SJSA1 (cell line): ENCODE measurements at places on chromosomes 12 and 14. TPM values are rescaled to one million over a fixed set of nuclear protein-coding genes. Genes with fewer than 3 reads are reported as not detected.

DNA sequence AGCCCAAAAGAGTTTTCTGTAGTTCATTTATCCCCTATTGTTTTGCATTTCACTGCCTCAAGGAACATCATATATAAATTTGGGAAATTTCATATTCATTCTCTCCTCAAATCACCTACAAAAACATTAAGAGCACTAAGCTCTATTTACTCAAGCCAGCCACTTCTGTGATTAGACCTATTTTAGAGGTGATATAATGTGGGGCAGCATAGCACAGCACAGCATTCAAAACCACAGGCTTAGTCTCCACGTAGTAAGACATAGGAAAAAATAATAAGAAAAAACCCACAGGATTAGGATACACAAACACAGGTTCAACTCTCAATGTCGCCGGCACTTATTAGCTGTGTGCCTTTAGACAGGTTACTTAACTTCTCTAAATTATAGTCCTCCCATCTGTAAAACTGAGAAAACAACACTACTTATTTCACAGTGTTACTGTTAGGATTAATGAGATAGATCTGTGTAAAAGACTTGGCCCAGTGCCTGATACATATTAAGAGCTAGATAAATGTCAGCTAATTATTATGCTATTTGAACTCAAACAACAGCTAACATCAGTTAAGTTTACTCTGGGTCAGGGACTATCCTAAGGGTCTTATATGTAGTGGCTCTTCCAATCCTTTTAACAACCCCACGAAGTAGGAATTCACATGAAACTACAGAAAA, 20.3 kb downstream of the DCAF5 start:
- no peak for DNase-seq

DNA sequence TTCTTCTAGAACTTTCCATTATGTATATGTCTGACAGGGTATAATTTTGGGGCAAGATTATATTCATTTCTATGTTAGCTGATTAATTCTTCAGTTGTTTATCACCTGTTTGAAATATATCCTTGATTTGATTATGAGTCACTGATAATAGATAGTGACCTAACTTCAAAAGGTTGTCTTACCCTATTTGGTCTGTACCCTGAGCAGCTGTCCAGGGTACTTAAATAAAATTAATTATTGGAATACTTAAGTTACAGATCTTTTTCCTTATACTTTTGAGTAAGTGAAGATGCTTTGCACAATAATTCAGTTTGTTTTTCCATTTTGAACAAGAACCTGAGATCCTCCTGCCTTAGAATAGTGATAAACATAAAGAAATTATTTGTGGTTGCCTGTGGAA, 13.2 kb upstream of the NPAS3 start:
- no peak for DNase-seq

DNA sequence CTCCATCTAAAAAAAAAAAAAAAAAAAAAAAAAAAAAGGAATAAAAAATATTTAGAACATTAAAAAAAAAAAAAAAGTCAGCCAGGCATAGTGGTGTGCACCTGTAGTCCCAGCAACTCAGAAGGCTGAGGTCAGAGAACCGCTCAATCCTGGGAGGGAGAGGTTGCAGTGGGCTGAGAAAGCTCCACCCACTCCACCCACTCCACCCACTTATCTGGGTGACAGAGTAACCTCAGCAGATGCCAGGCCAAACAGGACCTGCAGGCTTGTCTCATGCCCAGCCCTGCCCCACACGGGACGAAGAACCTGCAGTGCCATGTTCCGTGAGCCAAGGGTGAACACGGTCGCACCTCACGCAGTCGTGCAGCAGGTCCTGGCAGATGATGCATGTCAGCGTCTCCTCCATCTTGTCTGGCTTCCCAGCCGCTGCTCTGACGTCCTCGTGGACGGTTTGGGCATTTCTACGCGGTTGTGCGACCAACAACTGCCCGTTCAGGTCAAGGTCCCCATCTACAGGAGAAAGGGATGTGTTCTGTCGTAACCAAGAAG, 28.6 kb downstream of the CHFR start:
- no peak for DNase-seq

- DNase-seq: no peak
Observed at GRCh38 chr12:46489951-46490388, 117.4 kb upstream of the SLC38A2 start.

SLC25A47 gene
- not detected in 2 replicates for total RNA-seq

DNA sequence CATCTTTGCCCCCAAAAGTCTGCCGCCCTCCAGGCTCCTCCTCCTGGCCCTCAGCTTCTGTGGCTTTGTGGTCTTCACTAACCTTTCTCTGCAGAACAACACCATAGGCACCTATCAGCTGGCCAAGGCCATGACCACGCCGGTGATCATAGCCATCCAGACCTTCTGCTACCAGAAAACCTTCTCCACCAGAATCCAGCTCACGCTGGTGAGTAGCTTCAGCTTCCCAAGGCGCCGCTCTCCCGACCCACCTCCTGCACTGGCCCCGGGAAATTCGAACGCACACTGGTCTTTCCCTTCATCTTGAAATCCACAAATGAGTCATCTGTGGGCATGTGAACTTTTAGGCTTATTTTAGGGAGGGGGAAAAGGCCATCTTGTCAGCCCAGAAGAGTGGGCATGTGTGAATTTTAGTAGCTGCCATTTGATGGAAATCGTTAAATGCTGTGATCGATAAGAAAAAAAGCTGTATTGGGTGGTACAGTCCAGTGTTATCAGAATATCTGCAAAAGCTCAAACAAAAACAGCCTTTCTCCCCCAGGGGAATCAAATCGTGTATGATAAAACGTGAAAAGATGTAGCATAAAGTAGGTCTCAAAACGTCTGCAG, 700 bp downstream of the SLC35E3 start:
- DNase-seq: peak; percentile 65

DNA sequence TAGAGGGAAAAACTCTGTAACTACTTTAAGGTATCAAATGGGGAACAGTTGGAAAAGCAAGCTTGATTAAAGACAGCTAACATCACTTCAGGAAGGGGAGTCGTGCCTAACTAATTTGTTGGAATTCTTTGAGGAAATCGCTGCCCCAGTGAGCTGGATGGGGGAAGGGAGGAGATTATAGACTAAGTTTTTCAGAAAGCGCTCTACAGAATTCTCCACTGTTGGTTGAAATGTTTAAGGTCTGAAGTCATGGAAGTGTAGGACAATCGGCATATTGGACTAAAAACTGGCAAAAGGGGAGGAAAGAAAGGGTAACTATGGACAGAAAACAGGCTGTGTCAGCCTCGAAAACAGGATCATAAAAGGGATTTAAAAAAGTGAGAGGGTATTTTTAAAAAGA, 229.9 kb upstream of the HMGA2 start:
- no peak for DNase-seq

GRCh38 chr12:69894800-69895383, 69.9 kb downstream of the MYRFL start:
- DNase-seq: no peak

KERA gene
- 41.1 and 72.5 TPM in 2 replicates for total RNA-seq

GRCh38 chr12:3055704-3056467, 21.3 kb upstream of the TSPAN9 start:
- peak; percentile 32 for DNase-seq

GRCh38 chr12:128790221-128790620, 33.5 kb downstream of the SLC15A4 start:
- DNase-seq: no peak

DNA sequence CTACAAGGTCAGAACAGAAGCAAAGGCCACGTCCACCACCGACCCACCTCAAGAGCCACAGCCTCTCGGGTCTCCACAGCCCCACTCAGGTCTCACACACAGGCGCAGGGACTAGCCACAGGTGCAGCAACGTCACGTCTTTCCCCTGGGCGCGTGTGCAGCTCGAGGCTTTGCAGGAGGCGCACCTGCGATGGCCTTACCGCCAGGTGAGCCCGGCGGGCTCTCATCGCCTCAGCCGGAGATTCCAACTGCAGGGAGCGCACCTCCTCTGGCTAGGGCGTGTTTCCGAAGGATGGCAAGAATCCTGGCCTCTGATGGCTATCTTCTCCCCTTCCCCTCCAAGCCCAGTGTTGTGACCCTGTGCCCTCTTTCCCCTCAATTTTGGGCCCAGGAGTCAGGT, at the start of gene HIGD1C:
Gene HIGD1C, plus strand, starts transcription at position 35 of the 400 bp plus-strand sequence. CDS start 1,455 bp downstream, outside the sequence.
- no peak for DNase-seq

- no peak for DNase-seq
Observed at GRCh38 chr12:7117670-7118069, 8.7 kb upstream of the C1RL start.

ANKS1B gene
- total RNA-seq: not detected in 2 replicates

DNA sequence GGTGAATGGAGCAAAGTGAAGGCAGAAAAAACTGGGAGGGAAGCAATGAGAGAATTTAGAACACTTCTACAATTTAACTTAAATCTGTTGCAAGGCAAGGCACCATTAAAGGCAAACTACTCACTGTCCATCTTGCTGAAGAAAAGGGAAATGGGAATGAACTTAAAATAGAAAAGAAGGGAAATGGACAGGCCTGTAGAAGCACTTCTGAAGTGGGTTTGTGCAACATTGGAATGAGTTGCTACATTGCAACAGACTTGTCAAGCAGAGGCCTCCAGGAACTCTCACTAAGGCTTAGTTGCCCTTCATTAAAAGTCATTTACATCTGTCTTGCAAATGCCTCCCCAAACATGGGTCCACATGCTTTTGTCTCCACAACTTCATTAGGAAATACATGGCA, 13.7 kb upstream of the OR10AD1 start:
- DNase-seq: no peak

DNA sequence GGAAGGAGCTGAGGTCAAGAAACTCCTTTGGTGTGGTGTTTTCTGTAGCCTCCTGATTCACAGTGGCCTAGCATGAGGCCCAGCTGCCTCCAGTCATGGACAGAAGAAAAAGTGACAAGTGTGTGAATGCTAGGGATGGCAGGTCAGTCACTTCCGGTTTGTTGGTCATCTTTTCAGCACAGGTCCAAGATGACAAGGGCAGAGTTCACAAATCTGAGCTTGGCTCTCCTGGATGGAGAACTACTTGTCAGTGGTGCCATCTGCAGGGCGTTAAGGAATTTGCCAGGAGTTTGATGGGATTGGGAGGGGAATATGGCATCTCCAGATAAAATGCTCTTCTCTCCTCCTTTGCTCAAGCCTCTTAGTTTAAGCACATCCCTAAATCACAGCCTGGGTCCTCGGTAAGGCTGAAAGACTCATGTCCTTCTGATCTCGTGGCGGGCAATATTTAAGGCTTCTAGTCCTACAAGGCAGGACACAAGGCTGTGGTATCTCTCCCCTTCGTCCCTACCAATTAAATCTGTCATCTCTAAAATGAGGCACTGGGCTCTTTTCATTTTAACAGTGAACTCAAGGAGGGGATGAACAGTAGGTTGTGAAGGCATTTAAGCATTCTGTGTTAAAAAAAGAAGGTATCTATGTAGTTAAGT, 10.0 kb downstream of the TUBA1B start:
- peak; percentile 52 for DNase-seq

MYRFL gene
- not detected in 2 replicates for total RNA-seq

DNA sequence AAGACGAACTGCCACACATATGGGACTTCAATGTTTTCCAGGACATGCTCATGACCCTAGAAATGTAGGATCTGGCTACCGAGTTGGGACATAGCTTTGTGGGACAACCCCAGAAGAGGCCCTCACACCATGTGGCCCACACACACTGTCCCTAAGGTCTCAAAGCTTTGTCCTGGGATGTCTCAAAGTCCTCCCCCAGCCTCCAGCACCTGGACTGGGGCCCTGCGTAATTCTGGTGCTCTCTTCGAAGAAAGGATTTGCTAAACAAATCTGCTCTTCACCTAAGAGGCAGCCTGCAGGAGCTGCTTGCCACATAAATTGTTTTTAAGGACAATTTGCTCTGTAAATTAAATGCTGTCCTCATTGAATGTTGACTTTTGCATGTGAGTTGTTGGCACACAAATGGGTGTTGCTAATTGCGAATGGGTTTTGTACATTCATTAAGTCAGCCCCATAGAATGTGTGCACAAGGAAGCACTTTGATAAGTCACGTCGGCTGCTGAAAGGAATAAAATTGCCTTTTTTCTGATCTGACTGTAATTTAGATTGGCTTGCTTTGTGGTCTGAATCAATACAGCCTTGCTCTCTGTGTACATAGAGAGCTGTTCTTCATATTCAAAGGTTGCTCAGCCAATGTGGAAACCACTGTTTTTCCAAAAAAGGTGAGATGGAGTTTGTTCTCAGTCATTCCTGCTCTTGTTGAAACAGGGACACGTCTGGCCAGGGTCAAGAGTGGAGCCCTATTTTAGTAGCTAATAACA, 161.6 kb upstream of the PWP1 start:
- DNase-seq: peak; percentile 75

ANGEL1 gene
- total RNA-seq: 3.0 and 4.7 TPM in 2 replicates

GRCh38 chr12:131950182-131950913, 606 bp downstream of the EP400 start:
- peak; percentile 42 for DNase-seq

DNA sequence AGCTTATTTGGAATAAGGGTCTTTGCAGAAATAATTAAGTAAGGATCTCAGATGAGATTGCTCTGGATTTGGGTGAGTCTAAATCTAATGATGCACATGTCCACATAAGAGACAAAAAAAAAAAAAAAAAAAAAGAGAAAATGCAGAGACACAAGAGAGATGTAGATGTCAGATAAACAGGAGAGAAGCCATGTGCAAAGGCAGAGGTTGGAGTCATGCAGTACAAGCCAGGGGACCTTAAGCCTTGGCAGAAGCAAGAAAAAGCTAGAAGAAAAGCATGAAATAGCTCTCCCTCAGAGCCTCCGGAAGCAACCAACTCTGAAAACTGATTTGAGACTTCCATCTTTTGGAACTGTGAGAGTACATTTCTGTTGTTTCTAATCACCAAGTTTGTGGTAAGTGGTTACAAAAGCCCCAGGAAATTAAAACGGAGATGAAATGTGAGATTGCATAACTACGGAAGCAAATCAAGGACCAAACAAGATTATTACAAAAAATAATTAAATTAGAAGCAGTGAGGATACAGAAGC, 1304.0 kb upstream of the SEL1L start:
- no peak for DNase-seq

DNA sequence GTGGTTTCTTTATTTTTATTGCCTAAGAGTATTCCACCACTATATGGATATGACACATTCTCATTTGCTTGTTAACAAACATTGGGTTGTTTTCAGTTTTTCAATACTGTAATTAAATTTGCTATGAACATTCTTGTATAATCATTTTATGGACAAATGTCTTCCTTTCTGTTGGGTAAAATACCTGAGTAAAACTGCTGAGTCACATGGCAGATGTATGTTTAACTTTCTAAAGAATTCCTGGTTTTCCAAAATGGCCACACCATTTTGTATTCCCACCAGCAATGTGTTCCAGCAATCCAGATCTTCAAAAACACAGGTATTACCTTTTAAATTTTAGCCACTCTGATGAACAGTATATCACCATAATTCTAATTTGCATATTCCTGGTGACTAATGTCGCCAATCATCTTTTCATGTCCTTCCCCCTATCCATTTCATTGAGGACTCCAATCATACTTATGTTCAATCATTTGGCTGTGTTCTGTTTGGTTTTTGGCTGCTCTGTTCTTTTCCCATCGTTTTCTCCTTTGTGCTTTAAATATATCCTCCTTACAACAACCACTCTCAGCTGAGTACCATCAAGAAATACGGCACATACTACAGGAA, 36.0 kb downstream of the CDK17 start:
- no peak for DNase-seq

INHBE gene
- total RNA-seq: 2.2 and 2.5 TPM in 2 replicates

COX6A1 gene
- 529 and 935 TPM in 2 replicates for total RNA-seq
